Keratinocyte (primary cell): ENCODE measurements at places on chromosomes 2 and 18.
A peak's percentile ranks its signal among the peaks of the same experiment; 100 is the strongest.

DNA sequence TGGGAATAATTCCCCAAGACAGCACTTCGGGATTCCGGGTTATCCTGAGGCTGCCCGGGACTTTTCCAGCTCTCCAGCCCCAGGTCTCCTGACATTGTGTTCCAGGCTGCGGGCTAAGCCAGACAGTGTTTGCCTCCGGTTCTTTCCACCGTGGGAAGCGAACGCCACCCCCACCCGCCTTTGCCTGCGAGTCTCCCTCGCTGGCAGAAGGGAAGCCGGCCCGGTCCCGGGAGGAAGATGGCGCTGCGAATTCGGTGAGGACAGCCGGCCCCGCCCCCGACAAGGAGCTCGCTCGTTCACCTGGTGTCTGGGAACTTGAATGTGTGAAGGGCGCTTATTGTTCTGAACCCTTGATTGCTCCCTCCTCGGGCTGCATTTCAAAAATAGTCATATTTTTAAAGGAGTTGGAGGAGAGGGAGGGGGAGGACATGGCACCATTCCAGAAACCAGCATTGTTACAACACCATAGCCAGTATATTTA, 2.9 kb downstream of the LRATD1 start:
- peak; percentile 44 for DNase-seq

GRCh38 chr2:184556639-184557038, 41.7 kb upstream of the ZNF804A start:
- no peak for DNase-seq

GRCh38 chr18:79928563-79928960, 22.9 kb downstream of the SLC66A2 start:
- DNase-seq = no peak

DNA sequence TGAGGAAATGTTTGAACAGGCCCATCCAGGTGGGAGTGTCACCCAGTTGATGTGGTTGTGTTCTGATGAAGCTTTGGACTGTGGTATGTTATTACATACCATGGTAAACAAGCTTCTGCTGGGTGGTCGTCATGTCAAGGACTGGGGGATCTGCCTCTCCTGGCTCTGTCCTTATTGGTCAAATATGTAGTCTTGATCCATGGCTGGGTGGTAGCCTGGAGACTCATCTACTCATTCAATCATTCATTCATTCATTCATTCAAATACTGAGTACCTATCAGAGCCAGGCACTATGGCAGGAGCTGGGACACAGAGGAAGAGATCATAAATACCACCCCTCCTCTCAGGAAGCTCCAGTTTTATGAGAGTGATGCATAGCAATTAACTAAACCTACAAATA, 60.8 kb downstream of the TACR1 start:
- no peak for DNase-seq

- DNase-seq = no peak
Observed at GRCh38 chr2:8022908-8023640, 658.8 kb upstream of the ID2 start.

- DNase-seq = no peak
Observed at GRCh38 chr2:43941359-43941758, 54.4 kb downstream of the LRPPRC start.

GRCh38 chr2:84940088-84940470, 30.9 kb upstream of the KCMF1 start:
- DNase-seq = no peak

DNA sequence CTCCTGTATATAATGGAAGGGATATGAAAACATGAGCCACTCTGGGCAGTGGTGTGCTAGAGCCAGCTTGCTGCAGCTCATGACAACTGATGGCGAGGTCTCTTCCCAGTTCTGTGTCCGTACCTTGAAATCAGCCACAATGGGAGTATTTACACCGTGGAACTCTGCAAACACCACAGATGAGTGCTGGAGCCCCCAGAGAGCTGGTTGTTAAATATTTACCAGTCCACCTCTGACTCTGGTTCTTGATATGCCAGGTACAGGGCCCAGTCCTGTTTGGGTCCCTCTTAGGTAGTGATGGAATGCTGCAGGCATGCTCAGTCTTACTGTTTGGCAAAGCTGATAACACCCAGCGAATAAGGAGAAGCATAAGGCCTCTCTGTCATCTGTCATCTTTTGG, 116.1 kb upstream of the GLI2 start:
- DNase-seq = no peak

- no peak for DNase-seq
Observed at GRCh38 chr2:174054926-174055325, 89.8 kb upstream of the SP3 start.

- DNase-seq = peak; percentile 26
Observed at GRCh38 chr2:59301466-59302402, 1060.6 kb upstream of the FANCL start.

DNA sequence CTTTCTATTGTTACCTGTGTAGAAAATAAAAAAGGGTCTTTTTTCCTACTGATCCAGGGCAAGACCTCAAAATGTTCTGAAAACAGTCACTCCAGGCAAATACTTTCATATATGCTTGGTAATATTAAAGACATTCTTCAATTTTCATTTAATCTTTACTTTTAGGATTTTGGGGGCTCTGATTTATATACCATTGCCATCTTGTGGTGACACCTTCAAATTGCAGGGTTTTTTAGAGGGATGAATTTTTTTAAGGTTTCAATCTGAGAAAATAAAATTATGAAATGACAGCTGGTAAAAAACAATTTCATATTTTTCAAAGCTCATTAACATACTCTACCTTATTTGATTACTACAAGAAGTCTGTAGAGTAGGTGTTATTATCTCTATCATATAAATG, 26.8 kb downstream of the MAPK4 start:
- DNase-seq = no peak

GRCh38 chr2:212843409-212844199, 305.0 kb upstream of the ERBB4 start:
- DNase-seq = peak; percentile 50

DNA sequence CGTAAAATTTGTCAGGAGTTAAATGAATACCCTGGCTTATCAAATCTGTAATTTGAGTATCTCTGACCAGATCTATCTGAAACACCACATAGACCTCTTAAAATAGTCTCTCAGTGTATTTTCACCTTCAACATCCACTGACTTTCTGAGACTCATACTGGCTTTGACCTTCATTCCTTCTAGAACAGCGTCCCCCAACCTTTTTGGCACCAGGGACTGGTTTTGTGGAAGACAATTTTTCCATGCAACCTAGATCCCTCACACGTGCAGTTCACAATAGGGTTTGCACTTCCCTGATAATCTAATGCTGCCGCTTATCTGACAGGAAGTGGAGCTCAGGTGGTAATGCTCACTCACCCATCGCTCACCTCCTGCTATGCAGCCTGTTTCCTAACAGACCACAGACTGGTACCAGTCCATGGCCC, 3.2 kb downstream of the NBAS start:
- no peak for DNase-seq

DNA sequence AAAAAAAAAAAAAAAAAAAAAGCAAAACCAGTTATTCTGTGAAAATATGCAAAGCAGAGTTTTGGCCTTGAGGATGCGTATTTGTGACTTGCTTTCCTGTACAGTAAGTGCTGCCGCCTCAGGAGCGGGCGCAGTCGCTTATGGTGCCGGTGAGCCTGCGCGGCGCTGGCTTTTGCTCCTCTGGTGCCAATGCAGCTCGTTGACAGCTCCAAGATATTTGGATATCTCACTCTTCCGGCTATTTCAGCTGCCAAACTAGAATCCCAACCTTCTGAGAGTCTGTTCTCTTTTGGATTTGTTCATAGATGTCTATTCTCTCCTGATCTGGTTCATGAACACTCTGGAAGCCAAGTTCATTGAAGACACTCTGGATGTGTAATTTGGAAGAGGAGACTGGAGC, 184.1 kb downstream of the AGAP1 start:
- DNase-seq = no peak

DNA sequence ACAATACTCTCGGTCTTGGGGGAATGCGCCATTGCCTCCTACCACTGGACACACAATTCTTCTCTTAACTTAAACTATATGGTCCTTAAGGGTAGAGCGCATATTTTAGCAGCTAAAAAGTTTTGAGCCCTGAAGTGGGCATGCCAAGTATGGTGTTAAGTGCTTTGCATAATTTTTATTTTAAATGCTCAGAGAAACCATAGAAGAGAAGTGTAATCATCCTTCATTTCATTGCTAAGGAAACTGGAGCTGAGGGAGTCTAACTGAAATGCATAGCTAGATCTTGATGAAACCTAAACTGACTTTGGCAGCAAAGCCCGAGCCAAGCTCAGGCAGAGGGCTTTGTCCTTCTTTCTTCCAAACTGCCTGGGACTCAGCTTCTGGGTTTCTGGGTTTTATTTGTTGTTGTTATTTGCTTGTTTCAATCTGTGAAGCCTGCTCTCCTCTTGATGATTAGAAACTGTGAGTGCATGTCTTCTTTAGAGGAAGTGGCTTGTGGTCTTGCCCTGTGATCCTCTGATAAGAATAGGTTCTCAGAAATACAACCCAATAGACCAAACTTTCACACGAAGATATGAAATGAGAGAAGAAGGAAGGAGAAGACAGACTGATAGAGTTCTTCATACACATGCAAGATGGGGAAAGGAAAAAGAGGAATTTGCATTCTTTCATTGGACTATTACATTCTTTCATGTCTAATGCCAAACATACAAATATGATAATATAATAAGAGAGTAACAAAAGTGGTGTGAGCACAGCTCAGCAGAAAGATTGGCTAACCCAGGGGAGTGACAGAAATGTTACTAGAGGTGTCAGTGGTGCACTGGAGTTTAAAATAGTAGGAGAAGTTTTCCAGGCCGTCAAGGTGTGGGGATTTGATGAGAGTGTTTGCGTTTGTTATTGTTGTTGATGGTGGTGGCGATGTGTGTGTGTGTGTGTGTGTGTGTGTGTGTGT, 7.5 kb upstream of the RNF144A start:
- no peak for DNase-seq

- no peak for DNase-seq
Observed at GRCh38 chr2:231138699-231139098, 13.9 kb upstream of the HTR2B start.

- DNase-seq = no peak
Observed at GRCh38 chr18:24629921-24630320, 169.5 kb downstream of the HRH4 start.

DNA sequence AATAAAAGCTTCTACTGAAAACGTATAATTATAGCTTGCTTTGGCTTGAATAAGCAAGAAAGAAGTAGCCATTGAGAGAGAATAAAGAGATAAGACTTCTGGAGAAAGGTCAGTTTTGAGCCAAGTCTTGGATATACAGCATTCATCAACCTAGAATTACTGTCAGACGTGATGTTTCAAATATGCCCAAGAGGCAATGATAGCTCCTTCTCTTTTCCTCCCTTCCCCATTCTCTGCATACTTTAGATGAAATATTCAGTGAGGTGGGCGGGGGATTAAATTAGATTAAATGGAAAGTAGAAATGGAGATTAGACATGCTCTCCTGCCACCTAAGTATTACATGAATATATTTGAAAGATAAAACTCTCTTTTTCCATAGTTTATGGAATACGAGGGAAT, 8.7 kb downstream of the ANTXR1 start:
- DNase-seq = no peak

GRCh38 chr18:37381554-37381953, 184.0 kb downstream of the CELF4 start:
- DNase-seq = no peak

DNA sequence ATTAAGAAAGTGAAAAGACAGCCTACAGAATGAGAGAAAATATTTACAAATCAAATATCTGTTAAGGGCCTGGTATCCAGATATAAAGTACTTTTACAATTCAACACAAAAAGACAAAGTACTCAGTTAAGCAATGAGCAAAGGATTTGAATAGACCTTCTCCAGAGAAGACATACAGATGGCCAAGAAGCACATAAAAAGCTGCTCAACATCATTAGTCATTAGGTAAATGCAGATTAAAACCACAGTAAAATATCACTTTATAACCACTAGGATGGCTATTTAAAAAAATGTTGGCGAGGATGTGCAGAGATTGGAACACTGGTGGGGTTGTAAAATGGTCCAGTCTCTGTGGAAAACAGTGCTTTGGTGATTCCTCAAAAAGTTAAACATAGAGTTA, 38.9 kb downstream of the RAB31 start:
- DNase-seq = no peak

DNA sequence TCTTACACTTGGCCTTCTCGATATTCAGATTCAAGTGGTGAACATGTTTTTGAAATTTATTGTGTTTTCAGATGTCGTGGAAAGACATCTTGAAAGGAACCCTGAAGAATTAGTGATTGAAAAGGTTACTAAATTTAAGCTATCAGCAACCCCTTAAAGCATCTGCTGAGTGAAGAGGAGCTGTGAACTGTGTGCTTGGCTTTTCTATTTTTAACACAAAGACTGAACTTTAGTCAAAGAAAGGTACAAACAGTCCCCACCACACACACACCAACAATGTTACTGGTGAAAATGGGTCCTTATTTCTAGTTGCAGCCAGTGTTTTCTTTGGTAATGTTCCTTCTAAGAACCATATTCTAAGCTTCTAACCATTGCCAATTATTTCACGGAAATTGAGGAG, 95.1 kb downstream of the CYRIA start:
- DNase-seq = no peak
